ENCODE measurements at places on chromosomes 12 and 14.

GRCh38 chr12:102618197-102618877 lies 138.0 kb upstream of the IGF1 start:
- no peak for DNase-seq

DNA sequence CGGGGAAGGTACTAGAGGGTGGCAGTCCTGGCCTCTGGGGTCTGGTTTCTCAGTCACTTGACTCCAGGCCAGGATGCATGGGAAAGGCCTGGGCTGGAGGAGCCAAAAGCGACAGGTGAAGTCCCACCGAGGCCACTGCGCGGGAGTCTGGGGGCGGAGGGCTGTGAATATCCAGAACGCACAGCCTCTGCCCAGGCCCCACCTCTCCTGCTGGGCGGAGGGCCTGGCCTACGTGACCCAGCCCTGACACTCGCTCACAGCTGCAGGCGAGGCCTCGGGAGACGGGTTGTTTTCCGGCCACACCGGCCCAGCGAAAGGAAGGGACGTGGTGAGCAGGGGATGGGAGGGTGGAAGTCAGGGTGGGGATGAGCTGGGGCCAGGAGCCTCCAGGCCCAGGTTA lies 91.2 kb downstream of the RFLNA start:
- DNase-seq, result no peak

GRCh38 chr14:25252793-25253192 lies 202.8 kb upstream of the STXBP6 start:
- DNase-seq, result no peak

DNA sequence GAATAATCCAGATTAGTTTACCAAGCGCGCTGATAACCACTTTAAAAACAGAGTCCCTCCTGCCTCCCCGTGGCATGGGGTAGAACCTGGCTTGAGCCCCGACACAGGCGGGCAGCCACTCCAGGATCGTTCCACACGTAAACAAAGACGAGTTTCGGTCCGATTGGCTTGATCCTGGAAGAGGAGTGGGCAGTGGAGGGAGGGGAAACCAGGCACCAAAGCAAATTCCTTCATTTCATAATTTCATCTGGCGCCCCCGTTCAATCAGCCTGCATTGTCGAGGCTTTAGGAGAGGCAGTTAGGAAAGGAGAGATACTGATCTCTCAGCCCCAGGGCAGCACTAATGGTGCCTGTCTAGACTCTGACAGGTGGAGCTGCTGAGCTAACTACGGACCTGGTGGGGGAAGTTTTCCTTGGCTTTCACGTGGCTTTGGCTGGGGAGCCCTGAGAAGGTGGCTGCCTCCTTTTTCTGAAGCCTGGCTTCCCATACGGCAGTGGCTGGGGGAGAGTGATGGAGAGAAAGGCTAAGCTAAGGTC lies 751 bp upstream of the GPRC5A start:
- peak; percentile 63 for DNase-seq
